ENCODE measurements at places on chromosomes 4 and X. TPM values are rescaled to one million over a fixed set of nuclear protein-coding genes. Genes with fewer than 3 reads are reported as not detected.

Gene ZNF630
- 2.1 TPM for total RNA-seq

Gene CLGN
- 22.7 TPM for total RNA-seq

Gene FAM193A
- 29.1 TPM for total RNA-seq

Gene BTC
- 0.81 TPM for total RNA-seq

DNA sequence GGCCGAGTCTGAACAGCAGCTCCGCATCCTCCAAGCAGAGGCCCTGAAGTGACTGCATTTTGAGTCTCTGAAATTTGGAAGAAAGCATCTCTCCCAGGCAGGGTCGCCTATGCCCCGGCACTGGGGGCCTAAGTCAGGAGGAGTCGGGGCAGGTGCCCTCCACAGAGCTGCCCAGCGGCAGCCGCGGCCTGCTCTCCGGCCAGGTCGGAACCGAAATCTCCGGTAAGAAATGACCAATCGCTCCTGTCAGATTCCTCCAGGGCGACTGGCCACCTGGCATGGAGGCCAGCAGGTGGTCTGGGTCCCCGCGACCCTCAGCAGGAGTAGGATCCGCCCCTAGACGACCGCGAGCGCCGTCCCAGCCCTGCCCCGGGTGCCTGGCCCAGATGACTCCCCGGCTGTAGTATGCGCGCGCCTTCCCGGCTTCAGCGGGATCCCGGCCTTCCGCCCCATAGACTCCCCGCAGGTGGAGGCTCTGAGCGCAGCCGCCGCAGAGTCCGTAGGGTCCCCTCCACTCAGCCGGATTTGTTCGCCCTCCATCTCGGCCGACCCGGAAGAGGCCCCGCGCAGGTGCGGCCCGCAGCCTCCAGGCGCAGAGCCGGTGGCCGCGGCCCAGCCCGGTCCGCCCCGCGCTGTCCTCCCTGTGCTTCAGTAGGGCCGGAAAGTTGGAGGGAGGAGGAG is 1.5 kb downstream of the NKX1-1 start:
- no peak for DNase-seq

GRCh38 chrX:38341442-38341841 is 11.0 kb upstream of the OTC start:
- DNase-seq, result no peak

DNA sequence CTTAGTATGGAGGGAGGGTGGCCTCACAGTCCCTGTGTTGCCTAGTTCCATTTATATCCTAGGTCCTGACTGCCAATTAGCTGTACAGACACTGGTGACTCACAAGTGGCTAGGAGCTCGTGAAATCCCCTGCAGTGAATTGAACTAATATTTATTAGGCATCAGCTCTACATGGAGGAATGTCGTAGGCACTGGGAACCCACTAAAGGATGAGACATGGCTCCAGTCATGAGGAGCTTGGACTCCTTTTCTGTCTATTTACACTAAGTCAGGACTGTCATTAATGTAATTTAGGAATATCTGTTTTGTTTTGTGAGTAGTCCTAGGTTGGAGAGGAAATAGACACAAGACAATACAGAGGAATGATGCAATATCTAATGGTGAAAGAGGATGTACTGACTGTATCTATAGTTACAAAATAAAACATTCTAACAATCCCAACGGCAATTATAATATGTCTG is 67.7 kb downstream of the MID1IP1 start:
- DNase-seq, result no peak

DNA sequence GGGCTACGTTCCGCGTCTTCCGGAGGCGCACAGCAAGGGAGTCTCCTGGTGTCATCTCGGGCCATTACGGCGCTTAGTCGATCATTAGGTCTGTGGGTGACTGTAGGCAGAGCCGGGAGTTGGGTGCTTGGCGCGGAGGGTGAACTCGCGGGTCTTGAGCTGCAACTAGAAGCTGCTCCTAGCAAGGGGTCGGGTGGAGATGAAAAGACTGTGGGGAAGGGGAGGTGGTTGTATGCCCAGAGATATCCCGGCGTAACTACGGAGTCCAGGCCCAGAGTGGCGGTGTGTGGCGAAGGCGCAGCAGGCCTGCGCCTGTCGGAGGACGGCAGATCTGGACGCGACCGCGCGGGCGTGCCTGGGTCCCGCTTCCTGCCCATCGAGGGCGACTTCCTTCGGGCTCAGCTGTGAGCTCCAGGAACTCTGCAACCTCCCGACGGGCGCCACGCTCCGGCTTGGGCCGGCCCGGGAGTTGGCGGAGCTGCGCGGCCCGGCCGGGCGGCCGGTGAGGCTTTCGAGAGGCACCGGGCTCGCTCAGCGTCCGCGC is 2.7 kb upstream of the NKX3-2 start:
- peak; percentile 75 for DNase-seq

DNA sequence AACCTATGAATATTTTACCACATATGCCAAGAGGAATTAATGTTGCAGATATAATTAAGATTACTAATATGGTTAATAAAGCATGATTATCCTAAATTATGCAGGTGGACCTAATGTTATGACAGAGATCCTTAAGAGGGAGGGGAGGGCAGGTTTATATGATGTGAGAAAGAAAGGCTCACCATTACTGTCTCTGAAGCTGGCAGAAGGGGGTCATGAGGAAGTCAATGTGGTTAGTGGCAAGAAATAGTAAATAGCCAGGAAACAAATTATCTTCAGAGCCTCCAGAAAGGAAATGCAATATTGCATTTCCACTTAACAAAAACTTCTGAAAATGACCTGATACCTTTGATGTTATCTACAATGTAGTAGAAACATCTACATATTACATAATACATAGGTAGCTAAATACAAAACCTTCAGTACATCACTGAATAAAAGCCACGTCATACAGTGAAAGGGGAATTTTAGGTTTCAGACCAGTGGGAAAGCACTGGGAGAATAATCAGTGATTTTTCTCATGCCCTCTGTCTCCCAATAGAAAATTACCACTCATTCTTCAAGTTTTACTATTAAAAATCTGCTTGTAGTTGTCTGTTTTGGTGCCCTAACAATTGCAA is 609.2 kb downstream of the SPOCK3 start:
- no peak for DNase-seq

DNA sequence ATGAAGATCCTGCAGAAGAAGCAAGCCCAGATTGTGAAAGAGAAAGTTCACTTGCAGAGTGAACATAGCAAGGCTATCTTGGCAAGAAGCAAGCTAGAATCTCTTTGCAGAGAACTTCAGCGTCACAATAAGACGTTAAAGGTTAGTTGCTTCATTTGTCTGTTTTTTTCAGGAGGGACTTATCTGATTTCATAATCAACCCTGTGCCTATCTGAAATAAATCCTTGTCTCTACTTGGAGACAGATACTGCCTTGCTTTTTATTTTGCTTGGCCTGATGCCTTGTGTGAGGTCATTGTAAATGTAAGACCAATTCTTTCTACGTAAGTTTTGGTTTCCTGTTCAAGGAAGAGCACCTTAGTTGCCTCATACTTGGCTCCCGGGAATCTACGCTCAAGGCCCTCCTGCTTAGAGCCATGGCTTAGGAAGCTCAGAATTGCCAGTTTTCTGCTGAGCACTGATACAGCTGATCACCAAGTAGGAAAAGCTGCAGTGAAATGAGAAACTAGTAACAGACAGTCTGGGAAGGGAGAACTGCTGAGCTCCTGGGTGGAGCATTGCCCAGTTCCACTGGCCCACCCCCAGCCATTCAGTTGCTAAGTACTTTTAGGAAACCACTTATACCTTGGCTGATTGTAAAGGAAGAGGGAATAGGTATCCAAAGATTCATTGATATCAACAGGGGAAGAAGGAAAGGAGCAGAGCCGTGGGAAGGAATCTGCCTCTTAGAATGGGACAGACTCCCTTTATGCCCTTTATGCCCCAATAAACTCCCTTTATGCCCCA is 41.8 kb downstream of the RBBP7 start:
- no peak for DNase-seq

DNA sequence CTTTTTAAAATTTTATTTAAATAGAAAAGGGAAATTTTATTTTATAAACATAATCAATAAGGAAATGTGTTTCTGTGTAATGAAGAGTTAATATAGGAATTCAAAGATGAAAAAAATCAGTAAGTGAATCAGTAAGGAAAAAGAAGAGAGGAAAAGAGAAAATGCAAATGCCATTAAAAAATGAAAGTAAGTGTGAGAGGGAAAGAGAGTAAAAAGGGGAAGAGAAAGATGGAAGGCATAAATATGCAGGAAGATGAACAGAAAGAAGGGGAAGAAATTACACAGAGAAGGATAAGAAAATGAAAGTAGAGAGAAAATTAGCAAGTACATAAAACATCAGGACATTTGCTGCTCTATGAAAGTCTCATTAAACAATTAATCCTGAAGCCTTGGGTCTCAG is 349.9 kb downstream of the FSTL5 start:
- no peak for DNase-seq

DNA sequence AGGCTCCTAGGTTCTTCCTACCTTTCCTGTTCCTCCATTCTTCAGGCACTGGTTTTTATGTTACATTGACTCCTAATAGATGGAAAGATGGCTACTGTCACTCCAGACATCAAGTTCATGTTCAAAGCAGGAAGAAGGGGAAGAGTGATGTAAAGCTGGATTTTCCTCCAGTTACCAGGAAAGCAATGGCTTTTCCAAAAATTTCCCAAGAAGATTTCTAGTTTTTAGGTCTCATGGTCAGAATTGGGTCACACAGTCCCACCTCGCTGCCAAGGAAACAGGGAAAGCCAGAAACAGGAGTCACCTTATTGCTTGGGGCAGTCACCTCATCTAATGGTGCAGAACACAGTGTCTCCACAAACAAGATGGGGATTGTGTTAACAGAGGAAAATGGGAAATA is 21.5 kb downstream of the RXFP1 start:
- no peak for DNase-seq

- no peak for DNase-seq
Observed at GRCh38 chrX:72576141-72576894, 3.7 kb upstream of the HDAC8 start.

DNA sequence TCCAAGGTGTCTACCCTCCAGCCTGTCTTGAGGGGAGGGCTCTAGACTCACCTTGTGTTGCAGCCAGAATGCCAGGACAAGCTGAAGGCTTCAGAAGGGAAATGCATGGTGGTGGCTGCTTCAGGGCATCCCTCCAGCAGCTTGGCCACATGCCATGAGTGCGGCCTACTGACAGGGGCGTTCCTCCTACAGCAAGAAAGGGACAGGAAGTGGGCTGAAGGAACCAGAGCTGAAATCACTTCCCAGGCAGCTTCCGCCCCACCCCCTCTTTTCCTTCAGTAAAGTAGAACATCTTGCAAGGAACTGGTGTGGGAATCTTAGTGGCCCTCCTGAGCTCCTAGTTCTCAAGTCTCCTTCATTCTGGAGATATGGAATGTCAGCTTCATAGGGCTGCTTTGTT is 167.5 kb upstream of the DGKK start:
- DNase-seq, result no peak

- DNase-seq, result no peak
Observed at GRCh38 chrX:1853916-1854315, 239.1 kb downstream of the ASMT start.

DNA sequence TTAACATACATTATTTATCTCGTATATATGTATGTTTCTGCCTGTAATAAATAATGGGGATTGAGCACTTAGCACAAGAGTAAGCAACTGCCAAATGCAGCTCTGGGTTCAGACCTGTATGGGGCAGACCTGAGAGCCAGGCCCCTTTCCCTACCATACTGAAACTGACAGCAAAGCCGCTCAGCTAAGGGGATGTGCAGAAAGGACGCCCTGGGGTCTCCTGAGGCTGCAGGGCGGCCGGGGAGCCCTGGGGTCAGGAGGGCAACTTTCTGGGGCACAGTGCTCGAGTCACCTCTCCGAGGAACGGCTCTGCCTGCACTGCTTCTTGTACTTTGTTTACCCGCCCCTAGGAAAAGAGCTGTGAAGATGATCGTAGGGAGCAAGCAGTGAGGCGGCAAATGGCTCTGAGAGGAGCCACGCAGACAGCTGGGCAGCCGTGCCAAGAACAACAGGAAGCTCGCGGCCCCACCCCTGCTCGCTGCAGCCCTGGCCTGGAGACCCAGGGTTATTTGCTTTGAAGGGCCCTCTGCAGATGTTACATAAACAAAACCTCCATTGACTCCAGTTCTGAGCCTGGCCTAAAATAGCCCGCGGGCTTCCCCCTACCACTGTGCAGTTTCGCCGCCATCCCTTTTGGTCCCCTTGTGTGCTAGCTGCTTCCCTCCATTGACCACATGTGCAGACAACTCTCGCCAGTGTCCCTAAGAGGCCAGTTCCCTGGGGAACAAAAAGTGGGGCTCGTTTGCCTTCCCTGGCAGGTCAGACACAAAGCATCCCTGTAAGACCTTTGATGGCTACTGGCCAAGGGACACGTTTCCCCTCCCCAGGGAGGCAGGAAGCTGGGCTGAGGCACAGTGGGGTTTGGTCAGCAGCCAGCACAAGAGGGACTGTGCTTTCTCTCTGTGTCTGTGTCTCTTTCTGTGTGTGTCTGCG is 111.3 kb upstream of the LNX1 start:
- peak; percentile 50 for DNase-seq

GRCh38 chr4:153555730-153556434 is 89.7 kb downstream of the TMEM131L start:
- no peak for DNase-seq

- no peak for DNase-seq
Observed at GRCh38 chr4:11152684-11153083, 276.0 kb downstream of the HS3ST1 start.

DNA sequence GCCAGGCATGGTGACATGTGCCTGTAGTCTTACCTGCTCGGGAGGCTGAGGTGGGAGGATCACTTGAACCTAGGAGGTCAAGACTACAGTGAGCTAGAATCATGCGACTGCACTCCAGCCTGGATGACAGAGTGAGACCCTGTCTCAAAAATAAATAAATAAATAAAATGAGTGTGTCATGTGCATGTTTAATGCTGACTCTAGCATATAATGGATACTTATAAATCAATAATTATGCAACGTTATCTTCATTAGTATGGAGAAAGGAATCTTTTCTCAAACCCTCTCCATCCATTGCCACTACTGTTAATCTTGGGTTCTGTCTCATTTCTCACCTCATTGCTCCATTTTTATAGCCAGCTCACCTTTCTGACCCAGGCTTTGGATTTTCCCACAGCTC is 189.5 kb upstream of the RPL34 start:
- DNase-seq, result no peak

- DNase-seq, result no peak
Observed at GRCh38 chrX:40721489-40722106, 13.7 kb downstream of the MED14 start.

- no peak for DNase-seq
Observed at GRCh38 chr4:1416051-1416947, 10.1 kb upstream of the NKX1-1 start.

- no peak for DNase-seq
Observed at GRCh38 chrX:23908219-23909004, 606 bp downstream of the CXorf58 start.

Measured in neural progenitor cell (in vitro differentiated cells).